ENCODE measurements at places on chromosomes 1 and 21.

GRCh38 chr1:55131218-55131617, 83.9 kb downstream of the USP24 start:
- no peak for DNase-seq

DNA sequence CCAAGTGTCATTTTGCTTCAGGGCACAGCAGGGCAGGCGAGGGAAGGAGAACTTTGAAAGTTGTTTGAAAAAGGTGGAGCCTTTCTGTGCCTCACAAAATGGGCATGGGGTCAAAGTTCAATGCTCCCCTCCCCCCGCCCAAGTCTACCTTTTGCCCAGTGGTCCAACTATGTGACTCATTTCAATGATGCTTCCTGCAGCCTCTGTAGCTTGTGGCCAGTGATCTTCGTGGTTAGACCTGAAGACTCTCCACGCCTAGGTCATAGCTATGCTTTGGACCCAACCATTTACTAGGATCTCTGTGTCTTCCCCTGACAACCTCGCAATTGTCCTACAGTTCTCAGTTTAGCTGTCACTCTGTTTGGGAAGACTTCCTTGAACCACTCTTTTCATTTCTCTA, 280.3 kb upstream of the GJB5 start:
- DNase-seq: no peak

- DNase-seq: no peak
Observed at GRCh38 chr1:157829711-157830110, 9.8 kb upstream of the FCRL1 start.

GRCh38 chr1:61007534-61008364, 74.6 kb upstream of the NFIA start:
- DNase-seq: no peak

GRCh38 chr21:41435706-41436105, 9.7 kb downstream of the MX1 start:
- DNase-seq: no peak

DNA sequence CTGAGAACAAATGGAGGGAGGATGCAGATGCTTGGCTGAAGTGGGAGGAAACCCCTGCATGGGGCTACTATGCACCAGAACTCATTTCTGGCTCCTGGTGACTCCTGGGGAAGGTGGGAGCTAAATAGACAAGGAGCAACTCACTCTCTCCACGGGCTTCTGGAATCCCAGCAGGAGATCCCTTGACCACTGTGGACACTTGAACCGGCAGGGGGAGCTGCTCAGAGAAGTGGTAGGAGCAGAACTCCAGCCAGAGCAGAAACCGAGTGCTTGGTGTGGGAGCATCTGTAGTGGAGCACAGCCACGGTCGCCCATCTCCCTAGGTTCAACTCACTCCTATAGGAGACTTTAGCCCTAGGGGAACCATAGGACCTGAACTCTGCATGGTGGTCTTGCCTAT, 205.6 kb upstream of the GJB5 start:
- no peak for DNase-seq

DNA sequence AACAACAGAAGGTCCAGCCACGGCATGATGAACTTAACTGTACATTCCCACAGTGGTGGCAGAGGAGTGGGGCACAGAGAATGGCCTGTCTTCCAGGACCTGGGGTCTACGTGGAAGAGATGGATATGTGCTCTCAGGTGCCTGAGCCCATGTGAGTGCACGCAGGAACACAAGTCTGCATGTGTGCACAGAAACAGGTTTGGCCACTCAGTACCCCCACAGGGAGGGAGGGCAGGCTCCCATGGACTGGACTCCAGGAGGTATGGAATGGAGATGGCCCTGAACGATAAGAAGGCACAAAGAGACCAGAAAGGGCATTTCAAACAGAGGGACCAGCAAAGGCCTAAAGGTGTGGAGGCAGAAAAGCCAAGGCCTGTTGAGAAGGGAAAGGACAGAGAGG, 10.8 kb downstream of the COL9A2 start:
- no peak for DNase-seq

DNA sequence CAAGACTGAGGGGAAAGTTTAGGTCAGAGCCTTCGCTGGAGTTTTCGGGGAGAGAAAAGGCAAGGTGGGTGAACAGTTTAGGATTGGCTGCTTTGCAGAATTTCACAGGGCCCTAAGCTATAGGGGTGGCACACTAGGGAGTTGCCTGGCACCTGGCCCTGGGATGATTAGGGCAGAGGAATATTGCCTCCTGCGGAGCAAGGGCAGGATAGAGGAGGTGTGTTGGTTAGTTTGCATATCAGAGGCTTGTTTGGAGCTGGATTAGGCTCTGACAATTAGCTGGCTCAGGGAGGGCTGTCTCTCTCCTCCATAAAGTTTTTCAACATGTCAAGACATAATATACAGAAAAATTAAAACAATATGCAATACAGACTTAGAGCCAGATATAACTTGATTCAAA, 436.4 kb downstream of the DISC1 start:
- DNase-seq: no peak

DNA sequence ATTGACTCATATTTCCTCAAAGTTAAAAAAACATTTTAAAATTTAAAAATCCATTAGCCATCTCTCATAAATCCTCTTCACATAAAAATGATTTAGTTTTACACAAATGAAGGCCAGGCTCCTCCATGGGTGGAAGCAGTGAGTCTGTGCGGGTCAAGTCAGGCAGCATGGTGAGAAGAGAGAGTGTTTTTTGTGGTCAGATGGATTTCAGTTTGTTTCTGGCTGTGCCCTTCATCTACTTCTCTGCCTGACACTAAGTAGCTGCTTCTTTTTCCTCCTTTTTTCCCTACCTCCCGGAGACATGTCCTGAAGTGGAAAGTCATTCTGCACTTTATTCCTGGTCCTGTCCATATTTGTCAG, 10.3 kb downstream of the PLA2G4A start:
- DNase-seq: no peak

DNA sequence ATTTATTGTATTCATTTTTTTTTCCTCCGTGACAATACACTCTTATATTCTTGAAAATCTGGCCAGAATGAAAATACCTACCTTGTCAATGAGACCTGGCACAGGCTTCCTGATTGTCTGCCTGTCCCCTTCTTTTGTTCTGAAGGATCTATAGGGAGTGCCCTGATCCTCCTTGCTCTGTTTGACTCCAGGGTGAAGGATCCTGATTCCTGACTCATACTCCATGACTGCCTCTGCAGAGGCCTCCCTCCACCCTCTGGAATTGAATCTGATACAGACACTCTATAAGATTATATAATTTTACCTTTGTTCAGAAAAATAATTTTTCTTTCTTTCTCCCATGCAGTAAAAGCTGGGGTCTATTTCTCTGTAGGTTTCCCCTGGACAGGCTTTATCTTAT, 116.2 kb downstream of the HMCN1 start:
- DNase-seq: no peak

GRCh38 chr1:225508538-225509375, 80.9 kb upstream of the LBR start:
- DNase-seq: peak; percentile 98

- DNase-seq: no peak
Observed at GRCh38 chr1:156959414-156959813, 39.0 kb downstream of the LRRC71 start.

GRCh38 chr1:18032172-18032859, 75.3 kb upstream of the IGSF21 start:
- no peak for DNase-seq

- DNase-seq: no peak
Observed at GRCh38 chr1:119871881-119872280, 24.4 kb downstream of the ADAM30 start.

DNA sequence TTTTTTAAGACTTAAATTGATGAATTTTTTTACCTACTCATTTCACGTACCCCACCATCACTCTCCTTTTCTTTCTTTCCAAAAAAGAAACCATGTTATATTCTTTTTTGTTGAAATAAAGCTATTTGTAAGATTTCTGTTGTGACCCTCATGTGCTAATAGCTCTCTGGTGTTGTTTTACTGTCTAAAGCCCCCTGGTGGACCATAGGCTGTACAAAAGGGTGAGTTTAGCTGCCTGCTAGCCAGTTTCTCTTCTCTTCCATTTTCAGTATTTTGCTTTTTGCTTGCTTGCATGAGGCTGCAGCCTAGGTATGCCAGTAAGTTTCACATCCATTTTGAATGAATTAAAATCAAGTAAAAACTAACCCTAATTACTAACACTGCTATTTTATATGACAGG, 15.6 kb upstream of the VAMP3 start:
- no peak for DNase-seq

- no peak for DNase-seq
Observed at GRCh38 chr1:220741825-220742224, 6.3 kb upstream of the MTARC2 start.

DNA sequence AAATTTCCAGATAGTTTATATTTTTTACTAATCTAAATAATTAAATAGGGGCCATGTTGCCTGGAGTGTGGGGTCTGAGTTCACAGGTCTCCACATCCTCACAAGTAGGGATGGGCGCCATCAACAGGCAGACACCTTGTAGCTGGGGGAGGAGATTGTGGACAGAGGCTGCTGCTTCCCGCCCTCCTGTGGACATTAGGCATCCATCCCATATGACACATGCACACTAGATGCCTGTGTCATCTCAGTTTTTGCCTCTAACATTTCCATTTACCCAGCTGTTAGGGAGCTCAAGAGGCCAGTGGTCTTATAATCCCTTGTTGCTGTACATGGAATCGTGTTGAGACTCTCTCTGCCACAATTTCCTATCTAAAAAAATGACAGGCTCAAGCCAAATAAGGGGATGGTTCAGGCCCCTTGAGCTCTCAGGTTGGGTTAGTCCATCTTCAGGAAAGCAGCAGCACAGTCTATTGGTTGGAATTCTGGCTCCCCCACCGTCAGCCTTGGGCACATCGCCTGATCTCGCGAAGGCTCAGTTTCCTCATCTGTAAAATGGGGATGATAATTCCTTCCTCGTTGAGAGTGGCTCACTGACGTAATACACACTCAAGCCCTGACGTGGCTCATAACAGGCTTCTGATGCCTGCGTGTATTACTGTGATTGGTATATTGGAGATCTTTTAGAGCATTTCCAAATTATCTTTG, 13.6 kb downstream of the LHX4 start:
- DNase-seq: no peak

- no peak for DNase-seq
Observed at GRCh38 chr1:38028105-38028591, 15.6 kb downstream of the UTP11 start.

All from kidney epithelial cell (primary cell).